ENCODE measurements at places on chromosomes 5 and 9.
A peak's percentile ranks its signal among the peaks of the same experiment; 100 is the strongest.

- DNase-seq, result no peak
These were observed 46.8 kb upstream of the ANKRD55 start for GRCh38 chr5:56279979-56280378.

DNA sequence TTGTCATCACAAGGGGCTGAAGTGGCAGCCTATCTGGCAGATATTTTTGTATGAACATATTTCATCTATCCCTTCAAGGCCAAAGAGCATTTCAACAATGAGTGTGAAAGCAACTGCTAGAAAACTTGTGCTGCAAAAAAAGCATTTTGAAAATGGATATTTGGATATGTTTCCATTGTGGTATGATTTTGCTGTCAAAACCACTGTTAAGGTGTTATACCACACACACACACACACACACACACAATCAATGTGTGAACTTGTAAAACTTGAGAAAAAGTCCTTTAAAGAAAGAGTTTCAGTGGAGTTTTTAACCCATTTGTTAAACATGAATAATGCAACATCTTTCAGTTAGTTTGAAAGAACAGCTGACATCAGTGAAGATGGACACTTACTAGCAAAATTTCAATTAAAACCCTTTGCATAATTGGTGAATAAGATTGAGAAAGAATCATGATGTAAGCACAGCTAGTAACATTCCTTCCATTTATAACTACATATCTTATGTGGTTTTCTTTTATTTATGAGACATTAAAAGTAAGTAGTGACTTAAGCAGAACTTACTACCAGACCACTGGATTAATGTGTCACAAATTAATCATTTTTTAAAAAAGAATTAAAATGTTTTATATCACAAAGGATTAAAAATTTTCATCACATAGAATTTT lies 182.6 kb upstream of the GNA14 start:
- DNase-seq, result no peak

DNA sequence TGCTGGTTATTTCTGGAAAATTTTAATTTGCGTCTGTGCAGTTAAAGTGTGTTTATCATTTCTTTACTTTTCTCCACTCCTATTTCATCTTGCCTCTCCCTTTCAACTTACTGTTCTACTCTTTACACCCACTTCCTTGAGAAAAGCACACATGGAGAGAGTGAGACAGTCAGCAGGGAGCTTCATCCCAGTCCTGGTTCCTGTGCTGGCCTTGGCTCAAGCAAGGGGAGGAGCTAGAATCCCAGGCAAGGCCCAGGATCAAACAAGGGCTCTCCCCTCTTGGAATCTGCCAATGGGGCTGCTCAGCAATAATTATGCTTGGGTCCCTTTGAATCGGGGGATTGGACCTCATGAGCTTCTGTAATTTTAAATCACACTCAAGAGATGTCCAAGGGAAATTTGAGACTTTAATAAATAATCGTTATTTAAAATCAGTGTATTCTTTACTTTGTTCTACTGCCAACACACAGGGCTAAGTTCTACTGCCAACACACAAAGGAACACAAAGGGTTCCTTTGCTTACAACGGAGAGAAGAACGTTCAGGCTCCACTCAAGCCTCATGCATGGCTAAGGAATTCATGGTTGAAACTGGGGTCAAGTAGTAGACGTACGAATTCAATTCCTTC lies 439.3 kb upstream of the DAB2 start:
- DNase-seq, result no peak

DNA sequence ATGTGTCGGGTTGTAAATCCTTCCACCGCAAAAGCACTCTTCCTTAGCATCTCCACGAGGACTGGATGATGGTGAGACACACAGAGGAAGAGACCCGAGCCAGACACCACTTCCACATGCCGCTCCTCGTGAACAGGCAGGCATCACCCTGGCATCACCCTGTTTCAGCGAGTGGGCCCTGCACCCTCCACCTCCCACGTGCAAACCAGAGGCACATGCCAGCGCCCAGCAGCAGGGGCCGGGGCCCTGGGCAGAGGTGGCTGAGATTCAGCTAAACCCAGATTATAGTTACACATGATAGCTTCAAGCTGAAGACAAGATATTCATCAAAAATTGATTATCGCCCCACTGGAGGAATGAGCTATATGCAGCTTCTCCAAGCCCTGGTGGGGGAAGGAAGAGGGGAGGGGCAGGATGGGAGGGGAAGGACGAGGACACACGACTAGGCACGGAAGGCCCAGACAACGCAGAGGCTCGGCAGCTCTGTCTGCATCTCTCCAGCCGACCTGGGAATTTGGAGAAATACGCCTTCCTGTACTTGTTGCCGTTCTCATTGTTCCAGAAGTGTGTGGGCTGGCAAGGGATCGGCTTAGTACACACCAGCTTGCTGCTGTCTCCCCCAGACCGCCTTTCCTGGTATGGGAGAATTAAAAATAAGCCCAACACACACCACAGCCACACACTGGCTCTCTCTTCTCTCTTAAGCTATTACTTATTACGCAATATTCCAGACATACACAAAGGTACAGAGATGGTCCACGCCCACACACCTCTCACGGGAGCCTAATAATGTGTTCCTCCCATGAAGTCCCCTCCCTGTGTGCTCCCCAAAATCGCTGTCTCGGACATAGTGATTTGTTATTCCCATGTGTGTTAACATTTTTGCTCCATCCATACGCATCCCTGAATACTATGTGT lies 50.4 kb upstream of the ZNF354A start:
- no peak for DNase-seq

DNA sequence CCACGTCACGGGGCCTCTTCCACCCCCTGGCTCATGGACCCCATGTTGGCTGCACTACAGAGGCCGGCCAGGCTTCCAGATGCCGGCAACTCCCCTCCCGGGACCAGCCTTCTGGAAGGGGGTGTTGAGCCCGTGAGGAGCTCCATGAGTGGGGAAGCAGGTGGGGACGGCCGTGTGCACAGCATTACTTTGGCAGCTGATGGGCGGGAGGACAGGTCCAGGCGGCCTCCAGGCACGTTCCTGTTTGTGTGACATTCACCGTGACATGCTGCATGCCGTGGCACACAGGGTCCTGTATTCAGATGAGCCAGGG lies 29.1 kb upstream of the ABO start:
- no peak for DNase-seq

DNA sequence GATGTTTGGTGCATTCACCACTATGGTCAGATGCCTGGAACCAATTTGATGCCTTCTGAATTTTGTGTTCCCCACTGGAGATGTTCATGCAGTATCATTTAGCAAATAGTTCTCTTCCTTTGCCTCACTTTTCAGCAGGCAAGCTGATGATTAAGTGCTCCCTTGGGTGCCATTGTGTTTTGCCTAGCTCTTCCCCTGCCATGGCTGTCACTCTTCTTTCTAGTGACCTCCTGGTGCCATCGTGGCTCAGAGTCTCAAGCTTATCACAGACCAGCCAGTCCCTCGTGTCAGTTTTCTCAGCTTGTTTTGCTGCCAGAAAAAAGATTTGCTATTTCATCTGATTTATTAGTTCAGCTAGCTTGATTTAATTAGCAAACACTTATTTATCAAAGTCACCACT lies 41.3 kb downstream of the IL31RA start:
- no peak for DNase-seq

GRCh38 chr9:137127301-137128157 lies 11.4 kb upstream of the GRIN1 start:
- DNase-seq, result no peak

DNA sequence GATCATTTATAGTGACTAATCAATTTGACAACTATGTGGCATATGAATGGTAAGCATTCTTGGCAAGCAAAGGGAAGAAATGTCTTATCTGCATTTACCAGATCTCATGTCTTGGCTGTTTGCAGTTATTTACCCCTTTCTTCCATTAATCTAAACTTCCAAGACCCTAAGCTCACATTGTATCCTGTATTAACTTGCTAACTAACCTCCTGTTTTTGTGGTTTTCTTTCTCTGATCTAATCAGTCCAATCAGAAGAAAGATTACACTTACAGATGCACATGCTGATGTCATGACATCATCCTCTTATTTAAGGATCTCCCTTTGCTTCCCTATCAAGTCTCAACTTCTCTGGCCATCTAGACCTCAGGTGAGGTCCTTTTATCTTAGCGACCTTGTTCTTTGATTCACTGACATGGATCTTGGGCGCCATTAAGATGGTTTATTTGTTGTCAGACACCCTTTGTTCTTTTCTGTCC lies 95.5 kb downstream of the F2RL2 start:
- DNase-seq, result no peak

- DNase-seq, result no peak
These were observed 30.7 kb downstream of the TERT start for GRCh38 chr5:1264211-1264610.

- DNase-seq, result peak; percentile 24
These were observed 124.3 kb downstream of the ENC1 start for GRCh38 chr5:74516211-74516636.

DNA sequence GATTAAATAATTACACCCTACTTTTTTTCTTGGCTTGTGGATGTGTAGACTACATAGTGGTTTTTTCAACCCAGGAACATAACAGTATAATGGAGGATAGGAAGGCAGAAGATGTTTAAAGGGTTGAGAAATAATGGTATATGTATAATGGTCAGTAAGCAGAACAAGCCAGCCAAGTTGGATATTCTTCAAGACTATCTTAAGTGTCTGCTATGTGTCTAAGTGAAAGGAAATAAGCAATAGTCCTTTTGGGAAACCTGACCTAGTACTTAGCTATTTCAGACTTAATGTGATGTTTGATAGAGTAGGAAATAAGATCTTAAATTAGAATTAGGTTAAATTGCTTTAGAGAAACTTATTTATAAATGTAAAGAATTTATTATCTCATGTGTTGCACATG lies 85.7 kb downstream of the PTPDC1 start:
- DNase-seq, result no peak

GRCh38 chr9:95165004-95165403 lies 152.5 kb downstream of the FANCC start:
- DNase-seq, result no peak
